Activated naive CD4-positive, alpha-beta T cell treated with anti-CD3 and anti-CD28 coated beads, Interleukin-2, amount 50 U/mL, for 16 hours (primary cell): ENCODE measurements at places on chromosomes 6 and 20.

DNA sequence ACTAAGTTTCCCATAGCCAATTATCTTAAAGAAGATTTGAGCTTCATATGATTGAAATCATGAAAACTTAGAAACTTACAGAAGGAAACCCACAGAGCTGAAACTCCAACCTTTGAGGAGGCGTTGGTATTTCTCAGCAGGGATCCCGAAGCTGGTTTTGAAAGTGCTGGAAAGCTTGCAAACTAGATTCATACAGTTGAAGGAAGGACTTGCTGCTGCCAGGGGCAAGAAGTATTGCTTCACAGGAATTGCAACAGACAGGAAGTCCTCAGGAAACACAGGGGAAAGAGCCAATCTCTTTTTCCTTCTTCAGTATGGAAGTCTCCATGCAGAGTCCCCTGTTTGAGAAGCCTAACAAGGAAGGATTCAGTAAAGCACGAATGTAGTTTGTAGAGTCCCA, 419.7 kb downstream of the CD109 start:
- DNase-seq, result no peak

- DNase-seq, result no peak
Measured at GRCh38 chr6:11298651-11299420, 66.4 kb upstream of the NEDD9 start.

- no peak for DNase-seq
Measured at GRCh38 chr6:91149246-91149955, 562.5 kb upstream of the MAP3K7 start.

DNA sequence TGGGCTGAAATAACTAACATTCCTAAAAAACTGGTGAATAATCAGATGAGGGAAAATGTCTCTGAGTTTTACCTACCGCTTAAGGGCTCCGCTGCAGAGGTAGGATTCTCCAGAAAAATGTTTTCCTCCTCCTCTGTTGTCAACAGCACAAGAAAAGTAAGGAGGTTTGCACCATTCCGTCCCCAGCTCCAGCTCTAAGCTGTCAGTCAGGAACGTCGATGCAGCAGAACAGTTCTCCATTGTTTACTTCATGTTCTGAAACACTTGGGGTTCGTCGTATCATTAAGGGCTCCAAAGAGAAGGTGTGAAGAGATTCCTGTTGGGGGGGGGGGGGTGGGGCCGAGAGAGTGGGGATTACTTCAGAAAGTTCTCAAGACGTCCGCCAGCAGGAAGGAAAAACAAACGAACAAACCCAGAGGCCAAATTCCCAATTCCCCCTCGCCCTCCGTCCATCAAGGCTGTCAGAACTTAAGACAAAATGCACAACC, 734 bp downstream of the MMS22L start:
- no peak for DNase-seq

DNA sequence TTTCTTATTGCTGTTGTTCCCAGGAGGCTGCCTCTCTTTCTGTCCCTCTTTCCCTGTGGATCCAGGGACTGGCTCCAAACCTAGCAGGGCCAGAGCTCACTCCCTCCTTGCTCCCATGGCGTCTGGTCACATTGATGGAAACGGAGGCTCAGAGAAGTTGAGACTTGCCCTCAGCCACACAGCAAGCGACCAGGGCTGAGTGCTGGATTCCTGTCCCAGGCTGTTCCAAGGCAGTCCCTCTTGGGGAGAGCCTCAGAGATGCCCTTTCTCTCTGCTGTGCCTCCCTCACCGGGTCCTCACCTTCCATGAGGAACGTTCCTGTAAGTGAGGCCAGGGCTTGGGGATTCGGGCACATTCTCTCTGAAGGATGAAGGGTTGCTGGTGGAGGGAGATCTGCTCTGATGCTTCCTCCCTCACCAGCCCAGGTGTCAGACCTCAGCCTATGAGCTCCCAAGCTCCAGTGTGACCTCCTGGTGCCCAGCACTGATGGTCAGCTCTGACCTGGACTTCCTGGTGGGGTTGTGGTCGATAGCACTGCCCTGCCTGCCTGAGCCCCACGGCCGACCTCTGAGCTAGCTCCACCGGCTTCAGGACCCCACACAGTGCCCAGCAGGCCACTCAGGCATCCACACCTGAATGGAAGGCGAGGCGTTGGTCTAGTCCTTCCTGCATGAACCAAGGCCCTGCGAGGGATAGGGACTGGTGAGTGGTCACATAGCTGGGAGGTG, 26.8 kb downstream of the SUN5 start:
- no peak for DNase-seq

GRCh38 chr6:168179133-168179532, 100.1 kb upstream of the FRMD1 start:
- DNase-seq, result no peak

- no peak for DNase-seq
Measured at GRCh38 chr6:39908838-39909583, 25.3 kb downstream of the MOCS1 start.

DNA sequence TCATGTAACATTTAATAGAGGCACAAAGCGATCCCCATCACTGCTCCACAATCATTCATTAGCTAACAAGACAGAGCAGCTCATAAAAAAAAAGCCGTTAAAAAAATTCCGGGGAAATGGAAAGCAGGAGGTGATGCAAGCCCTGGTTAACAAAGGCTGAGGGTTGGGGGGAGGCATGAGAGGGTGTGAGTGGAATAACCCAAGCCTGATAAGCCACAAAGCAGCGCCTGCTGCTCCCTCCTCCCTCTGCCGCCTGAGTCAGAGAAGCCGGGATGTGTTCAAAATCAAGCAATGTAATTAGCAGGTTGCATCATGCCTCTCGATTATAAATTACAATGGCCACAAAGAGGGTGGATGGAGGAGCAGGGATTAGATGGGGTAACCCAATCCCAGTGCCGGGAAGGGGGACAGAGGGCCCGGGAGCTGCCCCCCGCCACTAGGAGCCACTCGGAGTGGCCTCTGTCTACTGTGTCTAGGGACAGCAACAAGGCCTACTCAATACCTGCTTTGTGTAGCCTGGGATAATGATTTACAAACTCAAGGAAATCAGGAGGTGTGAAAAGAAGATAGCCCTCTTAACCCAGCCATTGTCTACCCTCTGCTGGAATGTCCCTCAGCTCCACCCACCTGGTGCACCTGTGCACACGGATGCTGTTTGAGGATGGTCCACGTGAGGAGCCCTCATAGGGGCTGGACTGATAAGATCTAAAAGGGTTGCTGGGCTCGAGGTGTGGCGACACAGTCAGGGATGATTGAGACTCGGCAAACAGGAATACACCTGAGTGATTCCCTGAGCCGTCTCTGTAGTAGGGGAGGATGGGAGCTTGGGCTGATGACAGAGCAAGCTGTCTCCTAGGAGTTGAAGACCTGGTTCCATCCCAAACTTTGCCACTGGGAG, 156.9 kb downstream of the VEGFA start:
- DNase-seq, result peak; percentile 21

GRCh38 chr20:3222635-3223600, 13.6 kb downstream of the ITPA start:
- peak; percentile 35 for DNase-seq

DNA sequence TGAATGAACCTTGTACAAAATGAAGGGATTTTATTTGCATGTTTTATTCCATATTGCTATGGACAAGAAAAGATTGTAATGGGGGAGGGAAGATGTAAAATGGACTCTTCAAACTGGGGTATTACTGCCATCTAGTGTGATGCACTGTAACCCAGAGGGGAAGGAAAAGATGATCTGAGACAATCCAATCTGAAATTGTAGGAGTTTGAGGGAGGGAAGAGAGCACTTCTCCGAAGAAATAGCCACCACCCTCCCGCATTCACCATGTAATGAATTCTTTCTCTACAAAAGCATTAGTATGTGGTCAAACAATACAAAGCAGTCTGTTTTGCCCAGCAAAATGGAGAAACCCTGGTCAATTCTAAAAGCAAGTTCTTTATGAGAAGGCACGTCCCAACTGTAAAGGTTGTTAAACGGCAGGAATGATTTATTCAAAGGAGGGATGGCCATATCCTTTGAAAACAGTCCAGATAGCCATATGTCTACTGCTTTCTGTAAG, 679.5 kb upstream of the NRSN1 start:
- DNase-seq, result no peak

DNA sequence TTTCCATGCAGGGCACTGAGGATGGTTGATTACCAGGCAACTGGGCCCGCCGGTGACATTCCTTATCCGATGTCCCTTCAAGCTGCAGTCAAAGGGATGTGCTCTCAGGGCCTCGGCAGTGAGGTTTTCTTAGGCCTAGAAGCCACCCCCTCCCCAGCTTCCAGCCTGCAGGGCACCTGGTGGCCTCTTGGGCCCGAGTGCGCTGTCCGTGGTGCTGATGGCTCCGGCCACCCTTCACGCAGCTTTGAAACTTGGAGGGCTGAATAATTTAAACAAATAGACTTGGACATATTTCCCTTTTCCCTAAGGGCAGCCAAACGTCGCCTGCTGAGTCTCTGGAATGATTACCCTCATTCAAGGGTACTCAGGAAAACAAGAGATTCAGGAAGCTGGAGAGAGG, 8.9 kb upstream of the MLN start:
- peak; percentile 28 for DNase-seq

- DNase-seq, result no peak
Measured at GRCh38 chr6:22632581-22633145, 63.3 kb downstream of the HDGFL1 start.

DNA sequence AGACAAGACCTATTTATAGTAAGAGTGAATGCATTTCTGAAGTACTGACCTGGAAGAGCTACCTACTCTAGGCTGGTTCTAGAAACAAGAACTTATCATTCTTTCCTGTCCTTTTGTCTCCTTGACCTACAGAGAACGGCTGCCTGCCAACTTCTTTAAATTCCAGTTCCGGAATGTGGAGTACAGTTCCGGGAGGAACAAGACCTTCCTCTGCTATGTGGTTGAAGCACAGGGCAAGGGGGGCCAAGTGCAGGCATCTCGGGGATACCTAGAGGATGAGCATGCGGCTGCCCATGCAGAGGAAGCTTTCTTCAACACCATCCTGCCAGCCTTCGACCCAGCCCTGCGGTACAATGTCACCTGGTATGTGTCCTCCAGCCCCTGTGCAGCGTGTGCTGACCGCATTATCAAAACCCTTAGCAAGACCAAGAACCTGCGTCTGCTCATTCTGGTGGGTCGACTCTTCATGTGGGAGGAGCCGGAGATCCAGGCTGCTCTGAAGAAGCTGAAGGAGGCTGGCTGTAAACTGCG, 8.3 kb downstream of the APOBEC2 start:
- DNase-seq, result no peak

- DNase-seq, result no peak
Measured at GRCh38 chr6:166670894-166671293, 43.8 kb upstream of the RPS6KA2 start.

GRCh38 chr6:167441715-167442206, 116.9 kb downstream of the TTLL2 start:
- DNase-seq, result no peak

DNA sequence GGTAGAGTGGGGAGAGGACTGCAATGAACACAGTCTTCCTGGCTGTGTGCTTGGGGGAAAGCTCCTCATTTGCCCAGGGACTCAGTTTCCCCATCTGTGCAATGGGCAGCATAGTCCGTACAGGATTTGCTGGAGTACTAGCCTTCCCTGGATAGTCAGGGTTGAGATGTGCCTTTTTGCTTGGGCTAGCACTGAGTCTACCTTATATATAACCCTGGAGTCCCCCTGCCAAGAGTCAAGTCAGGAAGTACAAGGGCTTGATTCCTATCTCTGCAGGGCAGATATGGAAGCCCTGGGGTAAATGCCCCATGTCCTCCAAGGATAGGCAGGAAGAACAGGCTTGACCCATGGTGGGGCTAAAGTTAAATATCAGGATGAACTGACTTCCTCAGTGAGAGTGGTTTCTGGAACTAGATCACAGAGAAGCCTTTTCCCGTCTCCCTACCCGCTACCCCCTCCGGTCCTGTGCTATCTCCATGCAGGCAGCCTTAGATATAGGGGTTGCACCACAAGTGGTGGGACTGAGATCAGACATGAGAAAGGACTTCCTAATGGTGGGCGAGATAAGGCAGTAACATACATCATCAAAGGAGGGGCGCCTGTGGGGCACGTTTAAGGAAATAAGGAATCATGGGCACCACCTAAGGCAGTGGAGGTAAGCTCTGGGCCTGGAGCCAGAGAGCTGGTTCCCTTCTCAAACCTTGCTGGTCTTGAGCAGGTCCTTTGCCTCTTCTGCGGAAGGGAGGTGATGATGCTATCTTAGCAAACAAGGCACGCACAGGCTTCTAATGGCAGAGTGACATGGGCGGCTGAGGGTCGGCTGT, 157.9 kb downstream of the MRPL14 start:
- DNase-seq, result no peak

GRCh38 chr6:3540253-3540820, 83.5 kb upstream of the SLC22A23 start:
- no peak for DNase-seq

- no peak for DNase-seq
Measured at GRCh38 chr6:89612121-89612520, 26.4 kb downstream of the LYRM2 start.

GRCh38 chr6:157019733-157020132, 242.6 kb downstream of the ARID1B start:
- DNase-seq, result no peak

DNA sequence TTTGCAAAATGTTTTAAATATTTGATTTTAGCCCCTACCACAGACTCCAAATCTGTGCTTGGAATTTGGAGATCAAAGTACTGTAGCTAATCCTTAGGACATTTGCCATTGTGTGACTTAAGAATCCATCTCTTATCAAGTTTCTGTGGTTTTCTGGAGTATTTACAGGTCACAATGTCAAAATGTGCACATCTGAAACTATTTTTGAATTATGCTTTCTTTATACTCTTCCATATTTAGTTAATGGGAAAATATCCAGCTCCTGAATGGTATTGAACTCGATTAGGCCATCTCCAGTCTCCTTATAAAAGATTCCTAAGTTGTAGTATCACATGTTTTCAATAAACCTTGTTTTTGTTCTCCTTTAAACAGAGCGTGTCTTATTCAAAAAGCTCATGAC, 162.5 kb downstream of the KHDC1L start:
- no peak for DNase-seq

GRCh38 chr20:16842486-16843120, 94.4 kb downstream of the OTOR start:
- no peak for DNase-seq

DNA sequence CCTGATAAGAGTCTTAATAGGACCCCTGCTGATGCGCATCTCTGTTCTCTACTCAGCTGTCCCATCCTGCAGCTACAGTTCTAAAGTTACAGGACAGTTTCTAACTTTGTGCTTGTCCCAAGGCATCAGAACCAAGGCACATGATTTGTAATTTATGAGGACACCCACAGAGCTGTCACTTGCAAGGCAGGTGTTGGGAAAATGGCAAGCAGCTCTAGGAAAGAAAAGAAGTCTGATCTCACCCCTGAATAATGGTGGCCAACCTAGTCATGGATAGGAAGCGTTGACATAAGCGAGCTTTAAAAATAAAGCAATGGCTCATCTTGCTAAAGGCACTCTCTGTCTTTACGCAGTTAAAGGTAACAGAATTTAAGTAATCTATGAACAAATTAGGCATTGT, 127.6 kb upstream of the VGLL2 start:
- DNase-seq, result no peak

DNA sequence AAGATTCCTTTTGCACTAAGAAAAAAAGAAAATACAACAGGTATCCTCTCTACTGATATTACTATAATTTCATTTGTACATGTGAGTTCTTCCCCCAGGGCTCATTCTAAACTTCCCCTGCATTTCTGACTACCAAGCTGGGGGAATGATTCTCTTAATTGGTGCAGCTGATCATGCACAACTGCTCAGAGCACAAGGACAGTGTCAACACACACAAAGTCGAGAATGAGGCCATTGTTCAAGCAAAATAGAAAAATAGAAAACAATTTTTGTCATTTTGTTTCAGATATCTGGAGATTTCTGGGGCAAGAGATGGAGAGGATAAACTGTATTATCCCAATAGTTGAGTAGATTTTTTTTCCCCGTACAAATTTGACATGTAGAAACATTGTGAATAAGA, 236.3 kb downstream of the HAO1 start:
- DNase-seq, result no peak
